ENCODE measurements at places on chromosomes 4 and X.

DNA sequence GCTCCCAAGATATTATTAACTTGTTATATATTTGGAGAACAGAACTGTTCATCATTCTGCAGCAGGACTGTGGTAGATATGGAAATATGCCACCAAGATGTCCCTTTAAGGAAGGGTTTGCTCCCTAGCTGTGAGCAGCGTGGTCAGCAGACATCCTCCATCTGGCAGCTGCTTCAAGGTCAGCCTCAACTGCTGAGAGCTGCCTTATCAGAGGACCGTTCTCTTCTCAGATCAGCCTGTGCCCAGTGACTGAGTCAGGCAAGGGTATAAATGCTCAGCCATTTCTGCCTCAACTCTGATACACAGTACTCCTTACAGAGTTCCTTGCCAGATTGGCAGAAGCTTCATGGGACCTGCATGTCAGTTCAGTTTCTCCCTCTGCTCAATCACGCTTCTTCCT lies 63.4 kb upstream of the MAGEB2 start:
- no peak for DNase-seq

DNA sequence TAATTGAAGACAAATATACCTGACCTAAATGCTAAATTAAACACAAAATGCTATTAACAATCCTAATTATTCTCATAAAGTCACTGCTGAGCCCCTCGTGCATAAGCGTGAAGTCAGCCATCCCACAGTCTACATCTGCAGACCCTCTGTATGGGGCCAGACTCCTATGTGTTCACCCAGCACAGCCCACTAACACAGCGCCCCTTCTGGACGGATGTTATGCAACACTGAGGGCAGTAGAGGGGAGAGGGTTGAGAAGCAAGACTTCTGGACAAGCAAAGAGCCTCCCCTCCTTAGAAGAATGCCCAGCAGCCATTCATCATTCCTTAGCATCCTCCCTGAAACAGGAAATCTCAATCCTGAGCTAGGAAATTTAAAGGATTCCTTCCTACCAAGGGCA lies 7.9 kb downstream of the TRPC3 start:
- no peak for DNase-seq

DNA sequence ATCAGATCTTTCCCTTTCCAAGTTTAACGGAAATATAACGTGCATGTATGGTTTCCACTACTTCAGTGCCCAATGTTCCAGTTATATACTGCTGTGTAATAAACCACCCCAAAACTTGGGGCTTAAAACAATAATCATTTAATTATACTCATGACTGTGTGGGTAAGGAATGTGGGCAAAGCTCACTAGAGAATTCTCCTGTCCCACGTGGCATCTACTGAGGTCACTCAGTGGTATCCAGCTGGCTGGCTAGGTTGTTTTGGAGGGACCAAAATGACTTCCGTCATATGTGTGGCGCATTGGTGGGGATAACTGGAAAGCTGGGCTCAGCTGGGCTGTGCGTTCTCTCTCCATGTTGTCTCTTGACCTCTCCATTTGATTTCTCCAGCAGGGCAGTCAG lies 18.5 kb downstream of the ZCCHC18 start:
- DNase-seq, result no peak

DNA sequence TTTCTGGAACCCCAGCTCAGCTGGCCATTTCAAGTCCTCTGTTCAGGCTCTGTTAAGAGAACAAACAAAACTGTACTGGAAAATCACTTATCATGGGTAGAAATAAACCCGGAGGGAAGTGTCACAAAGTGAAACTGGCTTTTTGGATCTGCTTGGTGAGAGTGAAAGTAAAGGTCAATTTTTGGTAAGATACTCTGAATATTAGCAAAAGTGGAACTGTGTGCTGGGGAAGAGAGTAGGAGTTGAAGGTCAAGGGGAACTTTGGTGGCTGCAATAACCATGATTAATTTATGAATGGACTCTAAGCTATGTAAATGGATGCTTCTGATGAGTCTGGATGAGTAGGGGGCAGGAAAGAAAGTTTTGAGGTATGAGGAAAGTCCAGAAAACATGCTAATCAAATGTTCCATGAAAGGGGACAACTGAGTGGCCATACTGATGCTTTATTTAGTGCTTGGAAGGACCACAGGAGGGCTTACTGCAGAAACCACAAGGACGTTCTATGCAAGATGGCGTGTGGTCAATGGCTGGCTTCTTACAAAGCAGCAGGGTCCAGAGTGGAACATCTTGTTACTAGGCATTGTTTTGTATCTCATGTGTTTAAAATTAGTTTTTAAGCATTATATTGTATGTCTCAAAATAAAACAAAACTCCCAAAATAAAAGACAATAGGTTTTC lies 36.8 kb upstream of the TNIP3 start:
- DNase-seq, result no peak

DNA sequence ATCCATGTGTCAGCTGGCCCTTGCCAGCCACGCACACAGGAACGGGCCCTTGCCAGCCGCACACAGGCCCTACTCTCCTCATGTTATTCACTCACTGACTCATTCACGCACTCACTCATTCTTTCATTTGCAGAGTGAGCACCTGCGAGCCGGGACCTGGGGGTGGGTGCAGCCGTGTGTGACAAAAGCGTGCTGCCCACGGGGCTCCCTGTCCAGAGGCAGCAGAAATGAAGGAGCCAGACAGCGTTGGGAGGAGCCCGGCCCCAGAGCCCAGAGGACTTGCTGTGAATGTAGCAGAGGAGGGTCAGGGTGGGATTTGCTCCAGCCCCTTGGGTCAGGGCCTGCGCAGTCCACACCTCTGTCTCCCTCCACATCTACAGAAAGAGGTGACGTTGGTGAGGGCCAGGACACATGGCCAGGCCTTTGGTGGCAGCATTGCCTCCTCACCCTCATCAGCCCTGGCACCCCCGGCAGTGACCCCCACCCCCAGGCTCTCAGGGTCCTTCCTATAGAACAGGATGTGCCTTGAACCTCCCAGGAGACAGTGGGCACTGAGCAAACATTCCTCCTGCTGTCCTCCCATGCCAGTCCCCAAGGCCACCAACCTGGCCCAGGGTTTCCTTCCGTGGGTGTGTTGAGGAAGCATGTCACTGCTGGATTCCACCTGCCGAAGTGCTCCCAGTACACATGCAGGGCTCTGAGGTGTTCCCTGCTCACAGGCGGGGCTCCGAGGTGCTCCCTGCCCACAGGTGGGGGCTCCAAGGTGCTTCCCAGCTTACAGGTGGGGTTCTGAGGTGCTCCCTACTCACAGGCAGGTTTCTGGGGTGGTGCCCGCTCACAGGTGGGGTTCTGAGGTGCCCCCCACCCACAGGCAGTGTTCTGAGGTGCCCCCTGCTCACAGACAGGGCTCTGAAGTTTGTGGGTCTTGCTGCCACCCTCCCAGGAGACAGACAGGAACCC lies 105.7 kb downstream of the HMX1 start:
- no peak for DNase-seq

DNA sequence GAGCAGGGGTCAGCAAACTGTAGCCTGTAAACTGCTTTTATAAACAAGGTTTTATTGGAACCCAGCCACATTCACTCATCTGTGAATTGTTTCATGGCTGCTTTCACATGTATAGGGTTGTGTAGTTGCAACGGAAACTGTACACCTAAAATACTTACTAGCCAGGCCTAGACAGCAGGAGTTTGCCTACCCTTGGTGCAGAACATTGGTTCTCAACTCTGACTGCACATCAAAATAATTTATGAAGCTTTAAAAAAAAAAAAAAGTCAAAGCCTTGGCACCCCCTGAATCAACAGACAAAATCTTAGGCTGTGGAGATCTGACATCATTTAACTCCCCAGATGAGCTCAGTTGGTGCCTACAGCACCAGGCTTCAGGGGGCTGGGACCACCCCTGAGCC lies 27.8 kb downstream of the ADGRA3 start:
- no peak for DNase-seq

- DNase-seq, result no peak
Observed at GRCh38 chr4:126777649-126778048, 855.1 kb upstream of the INTU start.

GRCh38 chrX:69627744-69628143 lies 11.8 kb downstream of the EDA start:
- no peak for DNase-seq

- no peak for DNase-seq
Observed at GRCh38 chrX:10397349-10397748, 223.0 kb downstream of the MID1 start.

- DNase-seq, result no peak
Observed at GRCh38 chr4:84622959-84623358, 40.0 kb downstream of the CDS1 start.

GRCh38 chr4:187227907-187228704 lies 504.4 kb upstream of the FAT1 start:
- DNase-seq, result no peak

DNA sequence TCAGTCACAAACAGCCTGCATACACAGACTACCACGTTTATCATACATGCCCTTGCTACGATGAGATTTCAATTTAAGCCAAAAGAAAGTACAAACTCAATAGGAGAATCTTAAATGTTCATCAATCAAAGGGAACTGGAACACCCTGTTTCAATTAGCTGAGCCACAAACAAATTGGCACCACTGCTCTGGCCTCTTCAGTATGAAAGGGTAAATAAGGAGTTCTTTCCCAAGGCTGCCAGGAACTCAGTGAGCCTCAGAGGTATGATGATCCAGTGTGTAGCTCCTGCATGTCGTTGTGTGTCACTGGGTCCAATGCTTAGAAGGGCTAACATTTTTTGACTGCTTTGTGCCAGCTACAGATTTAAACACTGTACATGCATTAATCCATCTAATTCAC lies 5.4 kb downstream of the RNF150 start:
- no peak for DNase-seq

DNA sequence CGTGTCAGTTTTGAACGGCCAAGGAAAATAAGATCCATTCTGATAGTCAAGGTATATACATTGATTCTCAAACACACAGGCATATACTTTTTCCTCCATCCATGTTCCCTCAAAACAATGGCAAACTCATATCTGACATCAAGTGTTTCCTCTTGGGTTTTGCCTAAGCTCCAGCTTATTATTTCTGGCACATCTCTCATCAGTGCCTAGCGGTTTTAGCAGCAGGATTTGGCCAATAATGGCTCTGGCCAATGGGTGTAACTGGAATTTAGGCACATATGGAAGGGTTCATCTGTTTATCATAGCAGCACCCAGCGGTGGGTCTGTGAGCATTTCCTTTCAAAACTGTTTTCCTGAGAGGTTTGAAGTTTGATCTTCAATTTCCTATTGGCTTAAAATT lies 161.6 kb upstream of the TLL1 start:
- no peak for DNase-seq

- no peak for DNase-seq
Observed at GRCh38 chrX:17081968-17082367, 135.5 kb downstream of the REPS2 start.

Data from esophagus squamous epithelium (tissue), 5 donors.